ENCODE measurements at places on chromosomes 2 and 18.

DNA sequence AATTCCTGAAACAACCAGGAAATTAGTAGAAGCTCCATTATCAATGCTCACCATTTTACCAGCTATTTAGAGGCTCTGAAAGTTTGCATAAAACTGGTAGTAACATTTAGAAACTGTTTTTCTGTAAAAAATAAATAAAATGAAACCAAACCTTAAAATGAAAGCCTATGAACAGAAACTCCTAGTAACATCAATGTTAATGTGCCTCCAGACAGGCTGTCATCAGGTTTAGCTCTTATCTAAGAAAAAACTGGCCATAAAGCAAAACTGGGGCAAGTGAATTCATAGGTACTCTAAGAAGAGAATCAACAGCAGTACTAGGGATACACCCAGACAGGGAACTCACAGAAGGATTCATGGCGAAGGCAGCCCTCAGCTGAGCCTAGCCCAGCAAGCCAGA is 8.0 kb downstream of the E2F6 start:
- no peak for DNase-seq

GRCh38 chr2:49028101-49028500 is 126.2 kb downstream of the FSHR start:
- no peak for DNase-seq

GRCh38 chr2:26455037-26455669 is 22.8 kb downstream of the OTOF start:
- DNase-seq = no peak

DNA sequence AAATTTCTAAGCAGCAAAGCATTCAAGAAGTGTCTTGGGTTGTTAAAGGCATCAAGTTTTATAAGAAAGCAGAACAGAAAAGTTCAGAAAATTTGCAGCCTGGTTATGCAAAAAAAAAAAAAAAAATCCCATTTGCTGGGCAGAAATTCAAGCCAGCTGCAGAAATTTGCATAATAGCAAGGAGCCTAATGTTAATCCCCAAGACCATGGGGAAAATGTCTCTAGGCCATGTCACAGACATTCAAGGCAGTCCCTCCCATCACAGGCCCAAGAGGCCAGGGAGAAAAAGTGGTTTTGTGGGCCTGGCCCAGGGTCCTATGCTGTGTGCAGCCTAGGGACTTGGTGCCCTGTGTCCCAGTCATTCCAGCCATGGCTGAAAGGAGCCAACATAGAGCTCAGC is 269.0 kb upstream of the SLC39A10 start:
- DNase-seq = no peak

- DNase-seq = no peak
These were observed 129.7 kb upstream of the KCNH7 start for GRCh38 chr2:162968306-162968705.

DNA sequence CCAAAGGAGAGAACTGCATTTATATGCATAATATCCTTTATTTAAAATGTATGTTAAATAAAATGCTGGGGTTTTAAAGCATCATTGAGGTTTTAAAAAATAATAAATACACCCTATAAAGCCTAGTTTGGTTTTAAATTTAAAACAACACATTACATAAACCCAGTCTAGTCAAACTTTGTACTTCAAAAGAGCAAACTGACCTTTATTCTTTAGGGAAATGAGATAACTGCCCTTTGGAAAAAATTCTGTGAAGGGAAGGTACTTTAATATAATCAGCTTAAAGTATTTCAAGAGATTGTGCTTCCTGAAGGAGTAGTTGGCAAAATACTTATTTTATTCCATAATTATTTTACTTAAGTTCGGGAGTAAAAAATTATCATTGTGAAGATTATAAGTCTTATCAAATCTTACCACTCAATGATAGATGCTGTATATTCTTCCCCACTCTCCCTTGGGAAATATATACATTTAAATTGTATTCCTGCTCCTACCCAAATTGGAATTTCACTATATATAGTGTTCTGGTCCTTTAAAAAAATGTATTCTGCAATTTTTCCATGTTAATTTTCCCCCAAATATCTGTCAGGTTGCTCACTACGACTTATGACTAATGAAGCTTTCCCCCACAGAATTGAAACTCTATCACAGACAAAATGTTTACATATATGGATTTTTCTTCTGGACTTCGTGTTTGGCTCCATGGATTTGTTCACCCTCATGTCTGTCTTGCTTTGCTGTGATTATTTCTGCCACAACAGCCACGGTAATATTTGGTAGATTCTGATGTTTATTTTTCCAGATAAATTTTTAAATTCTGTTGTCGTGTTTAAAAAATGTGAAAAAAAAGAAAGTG is 42.1 kb downstream of the ZC3H6 start:
- DNase-seq = no peak

- no peak for DNase-seq
These were observed 3.5 kb upstream of the CD226 start for GRCh38 chr18:69951182-69951581.

DNA sequence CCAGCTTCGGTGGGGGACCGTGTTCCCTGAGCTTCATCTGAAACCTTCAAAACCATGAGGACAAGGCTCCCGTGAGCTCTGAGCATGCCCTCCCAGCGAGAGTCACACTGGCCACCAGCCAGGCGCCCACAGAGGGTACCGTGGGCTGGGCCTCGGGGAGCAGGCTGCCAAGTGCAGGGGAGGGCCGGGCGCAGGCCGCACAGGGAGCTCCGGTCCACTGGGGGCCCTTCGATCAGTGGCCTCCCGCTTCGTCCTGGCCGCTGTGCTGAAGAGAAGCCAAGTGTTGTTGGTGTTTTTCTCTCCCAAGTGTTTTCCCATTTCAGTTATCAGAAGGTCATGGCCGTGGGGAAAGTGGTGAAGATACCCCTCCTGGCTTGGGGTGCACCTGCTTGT is 144.4 kb downstream of the PTGR3 start:
- no peak for DNase-seq

- no peak for DNase-seq
These were observed 127.4 kb downstream of the CHST9 start for GRCh38 chr18:27057519-27058234.
